Thyroid gland (tissue), 4 donors: ENCODE measurements at places on chromosomes 2 and 18. TPM values are rescaled to one million over a fixed set of nuclear protein-coding genes. Genes with fewer than 3 reads are reported as not detected.

DNA sequence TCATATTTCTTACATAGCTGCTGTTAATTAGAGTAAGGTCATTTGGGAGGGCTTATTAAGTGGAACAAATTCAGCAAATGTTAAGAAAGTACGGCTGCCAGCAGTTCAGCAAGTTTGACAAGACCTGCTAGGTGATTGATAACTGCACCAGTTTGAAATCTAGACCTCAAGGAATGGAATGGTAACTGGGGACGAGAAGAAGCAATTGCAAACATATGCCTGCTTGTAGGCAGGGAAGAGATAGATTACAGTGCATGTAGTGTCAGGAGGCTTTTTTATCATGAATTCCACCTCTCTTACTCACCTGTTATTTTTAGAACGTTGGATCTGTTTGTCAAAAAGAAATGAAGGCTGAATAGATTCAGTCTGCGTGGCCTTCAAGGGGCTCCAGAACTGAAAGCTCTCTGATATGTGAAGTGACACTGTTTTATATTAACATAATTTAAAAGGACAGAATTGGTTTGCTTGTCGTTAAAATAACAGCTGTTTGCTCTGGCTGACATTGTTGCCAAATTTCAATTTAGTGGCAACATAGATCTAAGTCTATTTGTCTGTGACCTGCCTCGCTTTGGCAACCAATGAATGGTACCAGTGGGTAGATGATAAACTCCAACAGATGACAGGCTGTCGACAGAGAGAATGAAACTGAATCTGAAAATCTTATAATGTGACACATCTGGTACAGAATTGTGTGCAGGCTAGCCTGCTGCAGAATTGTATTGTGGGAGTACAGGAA lies 199.3 kb downstream of the ZNF407 start:
- DNase-seq: no peak

DNA sequence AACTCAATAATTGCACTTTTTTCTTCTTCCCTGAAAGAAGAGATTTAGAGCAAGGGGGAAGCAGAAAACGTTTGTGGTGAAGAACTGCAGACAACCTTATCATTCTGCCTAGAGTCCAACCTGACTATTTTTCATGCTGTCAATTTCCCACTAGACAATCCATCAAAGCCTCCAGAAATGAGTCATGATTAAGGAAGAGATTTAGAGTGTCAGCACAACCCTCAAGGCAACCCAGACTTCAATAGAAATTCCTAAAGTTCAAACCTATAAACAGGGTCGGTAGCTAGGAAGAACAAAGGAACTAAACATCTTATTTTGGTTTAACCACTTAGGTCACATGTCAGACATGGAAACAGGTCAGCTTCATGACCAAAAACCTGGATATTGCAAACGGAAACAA lies 86.9 kb downstream of the SLC25A12 start:
- no peak for DNase-seq

DNA sequence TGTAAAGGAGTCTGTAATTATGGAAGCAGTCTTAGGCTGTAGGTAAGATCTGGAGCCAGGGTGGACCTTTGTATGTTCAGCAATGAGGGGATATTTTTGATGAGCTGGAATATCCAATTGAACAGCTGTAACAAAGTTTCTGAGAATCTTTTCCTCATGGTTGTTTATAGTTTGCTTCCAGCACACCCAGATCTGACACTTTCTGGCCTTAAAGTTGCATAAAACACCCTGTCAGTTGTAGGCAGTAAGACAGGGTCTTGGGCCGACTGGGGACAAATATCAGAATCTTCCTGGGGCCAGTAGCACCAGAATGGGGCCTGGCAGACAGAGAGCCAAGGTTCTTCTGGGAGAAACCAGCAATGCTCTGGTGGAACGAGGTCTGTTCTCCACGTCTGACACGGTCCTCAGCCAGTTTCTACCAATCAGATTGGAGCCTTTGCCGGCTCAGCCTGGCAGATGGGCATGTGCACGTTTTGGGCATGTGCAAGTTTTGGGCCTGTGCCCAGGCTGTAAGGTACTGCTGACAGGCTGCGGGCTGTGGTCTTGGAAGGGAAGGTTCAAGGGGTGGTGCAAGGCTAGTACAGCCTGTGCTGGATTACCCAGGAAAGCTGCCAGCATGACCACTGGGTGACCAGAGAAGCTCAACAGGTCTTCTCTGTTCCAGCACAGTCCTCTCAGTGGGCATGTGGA lies 89.8 kb downstream of the PRKCE start:
- DNase-seq: no peak

DNA sequence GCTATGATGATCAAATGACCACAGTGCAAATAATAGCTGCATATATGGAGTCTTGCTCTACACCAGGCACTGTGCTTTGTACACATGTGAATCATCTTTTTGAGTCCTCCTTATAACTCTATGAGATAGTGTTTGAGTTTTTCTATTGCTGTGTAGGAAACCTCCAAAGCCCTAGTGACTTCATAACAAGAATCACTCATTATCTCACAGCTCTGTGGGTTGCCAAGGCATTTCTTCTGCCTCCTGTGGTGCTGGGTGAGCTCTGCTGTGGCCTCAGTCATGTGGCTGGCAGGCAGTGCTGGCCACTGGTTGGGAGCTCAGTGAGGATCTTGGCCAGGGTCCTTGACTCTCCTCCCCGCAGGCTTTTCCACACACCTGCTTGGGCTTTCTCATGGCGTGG lies 153.4 kb downstream of the CAPN13 start:
- DNase-seq: no peak

- no peak for DNase-seq
Observed at GRCh38 chr2:118464546-118465265, 376.4 kb downstream of the INSIG2 start.

- DNase-seq: no peak
Observed at GRCh38 chr18:48767090-48767690, 183.6 kb downstream of the SMAD7 start.

- peak; percentile 39 for DNase-seq
Observed at GRCh38 chr2:152511981-152512380, 177.0 kb downstream of the FMNL2 start.

- no peak for DNase-seq
Observed at GRCh38 chr18:77486985-77487384, 237.3 kb downstream of the GALR1 start.

The ARHGAP25 gene
- 11.7 TPM for total RNA-seq

The RAB6C gene
- total RNA-seq: 0.11 TPM

GRCh38 chr2:97840198-97840597 lies 126.8 kb downstream of the ZAP70 start:
- DNase-seq: no peak

GRCh38 chr2:3741396-3741795 lies 38.0 kb downstream of the DCDC2C start:
- no peak for DNase-seq

The TTN gene
- 10.6 TPM for total RNA-seq

DNA sequence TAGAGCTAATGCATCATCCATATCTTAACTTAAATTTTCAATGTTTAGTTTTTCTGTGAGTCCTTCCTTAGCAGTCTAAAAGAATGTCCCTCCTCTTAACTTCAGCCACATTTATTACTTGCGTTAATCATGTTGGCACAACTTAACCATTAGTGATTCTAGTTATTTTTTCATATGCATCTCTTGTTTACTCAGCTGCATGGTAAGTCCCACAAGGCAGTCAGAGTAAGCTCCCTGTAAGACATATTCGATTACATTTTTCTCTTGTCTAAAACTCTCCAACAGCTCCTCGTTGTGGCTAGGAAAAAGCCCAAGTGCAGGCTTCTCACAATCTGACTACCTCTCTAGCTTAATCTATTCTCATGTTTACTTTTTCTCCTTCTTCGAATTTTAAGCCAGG lies 2045.3 kb upstream of the PIK3C3 start:
- no peak for DNase-seq

- no peak for DNase-seq
Observed at GRCh38 chr2:64135421-64135820, 8.8 kb downstream of the PELI1 start.

The ELAC1 gene
- total RNA-seq: 20.3 TPM

The DYNAP gene
- total RNA-seq: not detected

DNA sequence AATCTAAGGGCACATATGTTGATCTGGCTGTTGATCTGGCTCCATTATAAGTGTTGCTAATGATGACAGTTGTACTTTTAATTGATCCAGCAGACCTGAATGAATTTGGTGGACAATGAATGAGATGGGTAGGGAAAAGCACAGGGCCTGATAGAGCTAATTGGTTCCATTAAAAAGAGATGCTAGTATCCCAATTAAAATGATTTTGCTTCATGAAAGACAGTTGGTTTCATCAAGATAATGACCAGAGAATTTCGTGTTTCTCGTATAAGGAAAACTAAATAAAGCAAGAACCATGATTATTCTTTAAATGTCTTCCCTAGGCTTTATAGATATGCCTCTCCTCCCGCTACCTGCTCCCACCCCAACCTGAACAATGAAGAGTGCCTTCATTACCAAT lies 108.6 kb upstream of the LRRTM1 start:
- DNase-seq: no peak

GRCh38 chr2:185970148-185970852 lies 231.7 kb downstream of the FSIP2 start:
- DNase-seq: no peak

GRCh38 chr2:100425573-100426383 lies 8.3 kb upstream of the CHST10 start:
- no peak for DNase-seq

DNA sequence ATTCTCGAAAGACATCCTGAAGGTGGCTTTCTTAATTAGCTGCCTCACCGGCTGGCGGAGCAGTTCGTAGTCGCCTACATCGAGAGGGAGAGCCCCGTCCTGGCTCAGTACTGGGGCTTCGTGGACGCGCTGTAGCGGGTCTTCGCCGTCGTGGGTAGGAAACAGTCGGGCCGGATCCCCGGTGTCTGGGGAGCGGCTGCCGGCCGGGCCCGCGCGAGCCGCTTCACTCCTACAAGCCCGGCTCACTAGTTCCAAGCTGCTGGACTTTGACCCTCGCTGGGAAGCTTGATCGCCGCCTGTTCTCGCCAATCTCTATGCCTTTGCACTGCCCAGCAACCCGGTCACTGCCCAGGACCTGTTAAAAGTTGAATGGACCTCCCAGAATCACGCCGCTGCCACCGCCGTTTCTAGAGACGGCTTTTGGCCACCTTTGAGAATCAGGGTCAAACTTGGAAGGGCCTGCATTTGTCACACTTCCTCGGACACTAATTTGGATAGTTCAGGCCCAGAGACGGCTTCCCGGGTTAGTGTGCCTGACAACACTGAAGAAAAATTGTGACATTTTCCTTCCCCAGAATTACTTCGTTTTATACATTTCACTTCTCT lies 41.4 kb upstream of the AKAIN1 start:
- DNase-seq: peak; percentile 45

The NFATC1 gene
- total RNA-seq: 10.1 TPM

- peak; percentile 55 for DNase-seq
Observed at GRCh38 chr2:88199912-88200682, 30.0 kb downstream of the THNSL2 start.
